ENCODE measurements at places on chromosomes 11 and 22.

GRCh38 chr22:41664951-41665350 is 23.7 kb downstream of the SNU13 start:
- no peak for DNase-seq

GRCh38 chr11:115869780-115870431 is 365.7 kb upstream of the CADM1 start:
- DNase-seq = peak; percentile 39

DNA sequence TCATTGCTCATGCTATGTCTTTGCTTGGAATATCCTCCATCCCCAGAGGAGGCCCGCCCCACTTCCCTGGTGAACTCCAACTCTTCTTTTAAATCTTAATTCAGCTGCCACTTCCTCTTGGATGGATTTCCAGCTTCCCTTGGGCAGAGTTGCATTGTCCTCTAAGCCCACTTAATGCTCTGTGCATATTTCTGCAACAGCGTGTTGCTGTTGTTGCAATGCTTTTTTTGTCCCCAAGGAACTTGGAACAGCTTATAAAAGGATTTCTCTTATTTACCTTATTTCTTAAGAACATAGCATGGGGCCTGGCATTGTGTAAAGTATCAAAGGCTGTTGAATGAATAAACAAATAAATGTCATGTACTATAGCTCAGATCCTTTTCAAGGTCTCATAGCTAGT is 507.4 kb downstream of the METTL15 start:
- no peak for DNase-seq

- DNase-seq = no peak
Observed at GRCh38 chr22:37803195-37803638, 4.5 kb upstream of the GCAT start.
